ENCODE measurements at places on chromosomes 1 and 21. TPM values are rescaled to one million over a fixed set of nuclear protein-coding genes. Genes with fewer than 3 reads are reported as not detected.

The DLGAP3 gene
- 0.42 TPM for total RNA-seq

GRCh38 chr1:118185084-118185832 lies at the start of gene SPAG17:
TSS of gene SPAG17 (minus strand) at chr1:118185228. CDS start at chr1:118185157, 71 bp downstream.
- DNase-seq = no peak

- DNase-seq = no peak
These were observed 10.9 kb downstream of the IGSF21 start for GRCh38 chr1:18118491-18118890.

The S100A2 gene
- total RNA-seq = not detected

The AKT3 gene
- total RNA-seq = 0.29 TPM

DNA sequence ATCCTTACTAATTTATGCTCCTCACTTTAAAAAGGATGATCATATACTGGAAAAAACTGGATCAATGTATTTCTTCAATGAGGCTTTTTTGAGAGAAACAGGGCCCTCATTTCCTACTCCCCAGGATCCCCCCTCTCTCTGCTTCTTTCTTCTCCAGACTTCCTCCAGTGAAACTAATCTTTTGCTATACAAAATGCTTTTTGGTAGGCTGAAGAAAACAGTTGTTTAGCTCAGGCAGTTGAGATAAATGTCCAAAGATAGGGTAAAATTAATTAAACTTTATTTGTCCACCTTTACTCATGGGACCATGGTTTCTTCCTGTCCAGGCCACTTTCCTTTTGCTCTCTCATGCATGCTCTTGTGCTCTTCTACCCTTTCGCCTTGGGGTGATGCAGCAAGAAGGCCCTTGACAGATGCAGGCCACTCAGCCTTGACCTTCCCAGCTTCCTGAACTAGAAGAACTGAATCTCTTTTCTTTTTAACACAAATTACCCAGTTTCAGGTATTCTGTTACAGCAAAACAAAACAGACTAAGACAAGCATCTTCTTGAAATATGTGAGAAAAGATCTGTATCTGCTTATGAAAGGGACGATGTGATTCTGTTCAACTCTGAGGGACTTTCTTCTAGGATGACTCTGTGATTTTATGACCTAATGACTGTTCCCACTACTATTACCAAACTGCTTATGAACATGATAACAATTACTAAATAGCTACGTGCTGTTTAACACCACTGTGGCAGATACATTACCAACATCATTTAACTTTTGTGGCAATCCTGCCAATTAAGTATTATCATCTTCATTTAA lies 63.7 kb downstream of the NVL start:
- DNase-seq = peak; percentile 51
